ENCODE measurements at places on chromosomes 16 and 17.

DNA sequence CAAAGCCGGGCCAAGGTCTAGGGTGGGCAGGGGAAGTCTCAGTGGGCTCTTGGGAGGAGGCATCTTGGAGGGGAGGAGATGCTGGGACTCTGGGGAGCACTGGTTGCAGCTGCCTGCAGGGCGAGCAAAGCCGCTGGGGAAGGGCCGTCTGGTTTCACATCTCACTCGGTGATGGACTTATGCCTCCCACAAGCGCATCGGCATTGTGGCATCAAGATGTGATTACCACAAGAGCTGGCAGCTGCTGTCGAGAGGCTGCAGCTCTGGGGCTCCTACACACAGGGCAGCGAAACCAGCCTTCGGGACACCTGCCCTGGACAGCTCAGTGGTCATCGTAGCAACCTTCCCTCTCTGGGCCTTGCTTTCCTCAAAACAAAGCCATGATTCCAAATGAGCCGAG, 3.1 kb upstream of the KCNJ12 start:
- DNase-seq: no peak

- peak; percentile 33 for DNase-seq
Measured at GRCh38 chr17:4433515-4434031, at the start of gene SPNS3. Gene SPNS3 (plus strand): TSS chr17:4433940. CDS start chr17:4433968, 28 bp downstream.

GRCh38 chr16:13333336-13333735, 431.9 kb downstream of the SHISA9 start:
- DNase-seq: no peak

DNA sequence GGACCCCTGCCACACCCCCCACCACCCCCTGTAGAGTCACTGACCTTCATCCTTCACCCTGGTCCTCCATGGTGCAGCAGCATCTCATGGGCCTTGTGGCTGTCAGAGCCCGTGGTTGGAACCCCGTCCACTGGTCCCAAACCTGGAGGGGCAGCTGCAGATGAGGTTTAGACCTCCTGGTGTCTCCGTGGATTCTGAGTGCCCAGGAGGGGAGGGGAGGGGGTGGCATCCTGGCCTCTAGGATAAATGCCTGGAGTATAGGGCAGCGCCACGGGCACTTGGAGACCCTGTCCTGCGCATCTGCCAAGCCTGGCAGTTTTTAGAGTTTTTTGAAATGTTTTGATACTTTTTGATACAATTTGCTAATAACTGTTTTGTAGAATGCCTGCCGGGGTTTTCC, 17.5 kb downstream of the KLHL36 start:
- no peak for DNase-seq

- peak; percentile 27 for DNase-seq
Measured at GRCh38 chr17:63698381-63698885, 1.5 kb downstream of the LIMD2 start.
